ENCODE measurements at places on chromosomes 13 and 19.

DNA sequence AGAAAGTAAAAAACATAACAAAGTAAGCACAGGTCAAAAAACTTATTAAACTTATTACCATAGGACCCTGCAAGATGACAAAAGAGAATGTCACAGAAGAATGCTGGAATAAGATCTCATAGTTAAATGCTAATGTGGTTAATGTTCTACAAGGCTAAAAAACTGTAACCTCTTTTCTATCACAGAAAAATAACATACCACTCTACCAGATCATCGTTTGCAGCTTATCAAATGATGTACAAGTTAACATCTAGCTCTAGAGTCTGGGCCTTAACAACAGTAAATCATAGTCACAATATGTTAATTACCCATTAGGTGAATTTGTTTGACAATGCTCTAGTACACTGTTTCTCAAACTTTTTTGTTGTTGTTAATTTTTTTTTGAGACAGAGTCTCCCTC is 53.0 kb downstream of the NUFIP1 start:
- DNase-seq = no peak

DNA sequence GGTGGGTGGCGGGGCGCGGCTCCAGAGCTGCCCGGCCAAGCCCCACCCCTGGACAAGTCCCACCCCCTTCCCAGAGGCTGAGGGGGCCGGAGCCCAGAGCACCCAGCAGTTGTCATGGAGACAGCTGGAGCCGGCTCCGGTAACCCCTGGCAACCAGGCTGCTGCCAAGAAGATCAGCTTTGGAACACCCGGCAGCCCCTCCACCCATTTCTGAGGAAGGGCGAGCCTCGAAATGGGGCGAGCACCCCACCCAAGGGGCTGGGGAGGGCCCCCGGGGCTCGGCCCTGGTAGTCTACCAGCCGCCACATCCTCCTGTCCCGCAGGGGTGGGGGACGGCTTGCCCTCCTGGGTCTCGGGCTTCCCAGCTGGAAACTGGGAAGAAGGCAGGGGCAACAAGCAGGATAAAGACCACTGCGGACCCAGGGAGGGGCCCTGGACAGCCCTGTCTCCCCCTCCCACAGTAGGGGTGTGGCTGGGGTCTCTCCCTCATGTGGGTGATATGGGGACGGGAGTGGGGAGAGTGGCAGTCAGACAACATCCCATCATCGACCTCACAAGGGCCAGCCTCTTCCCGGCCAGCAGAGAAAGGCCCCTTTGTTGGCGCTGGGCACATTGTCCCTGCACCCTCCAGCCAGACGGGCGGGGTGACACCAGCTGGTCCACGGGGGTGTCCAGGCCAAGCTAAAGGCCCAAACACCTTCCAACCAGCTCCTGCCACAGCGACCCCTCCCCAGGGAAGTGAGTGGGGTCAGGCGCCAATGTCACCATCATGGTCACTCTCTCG is 1.5 kb downstream of the CERS1 start:
- DNase-seq = no peak

DNA sequence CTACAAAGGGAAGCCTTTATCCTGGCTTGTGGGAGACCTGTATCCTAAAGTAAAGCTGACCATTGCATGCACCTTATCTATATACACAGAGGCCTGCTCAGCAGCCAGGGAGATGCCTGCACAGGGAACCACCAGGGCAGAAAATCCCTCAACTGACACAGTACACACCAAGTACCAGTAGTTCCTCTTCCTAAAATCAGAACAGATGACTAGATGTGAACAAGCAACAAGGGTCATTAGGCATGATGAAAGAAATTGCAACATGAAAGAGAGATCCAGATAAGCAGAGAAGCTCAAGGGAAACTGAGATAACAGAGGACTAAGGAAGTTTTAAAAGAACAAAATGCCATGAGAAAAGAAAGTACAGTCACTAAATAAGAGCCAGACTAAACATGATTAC is 39.7 kb upstream of the SLC7A9 start:
- DNase-seq = no peak

DNA sequence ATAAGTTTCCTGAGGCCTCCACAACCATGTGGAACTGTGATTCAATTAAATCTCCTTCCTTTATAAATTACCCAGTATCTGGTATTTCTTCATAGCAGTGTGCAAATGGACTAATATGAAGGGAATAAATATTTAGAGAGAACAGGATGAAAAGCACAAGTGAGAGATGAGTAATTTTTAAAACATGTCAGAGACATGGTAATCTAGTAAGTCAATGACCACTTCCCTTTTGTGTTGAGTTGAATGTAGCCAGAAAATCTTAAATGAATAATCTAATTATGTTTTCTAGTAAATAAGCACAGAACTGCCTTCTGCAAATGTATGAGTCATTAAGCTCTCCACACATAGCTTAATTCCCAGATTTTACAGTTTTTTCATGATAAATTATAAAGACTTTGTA is 524.1 kb upstream of the SLITRK5 start:
- no peak for DNase-seq

- DNase-seq = no peak
Observed at GRCh38 chr19:56098731-56099568, 22.1 kb downstream of the ZNF787 start.

GRCh38 chr13:51797664-51798488 is 6.1 kb downstream of the DHRS12 start:
- DNase-seq = peak; percentile 61

DNA sequence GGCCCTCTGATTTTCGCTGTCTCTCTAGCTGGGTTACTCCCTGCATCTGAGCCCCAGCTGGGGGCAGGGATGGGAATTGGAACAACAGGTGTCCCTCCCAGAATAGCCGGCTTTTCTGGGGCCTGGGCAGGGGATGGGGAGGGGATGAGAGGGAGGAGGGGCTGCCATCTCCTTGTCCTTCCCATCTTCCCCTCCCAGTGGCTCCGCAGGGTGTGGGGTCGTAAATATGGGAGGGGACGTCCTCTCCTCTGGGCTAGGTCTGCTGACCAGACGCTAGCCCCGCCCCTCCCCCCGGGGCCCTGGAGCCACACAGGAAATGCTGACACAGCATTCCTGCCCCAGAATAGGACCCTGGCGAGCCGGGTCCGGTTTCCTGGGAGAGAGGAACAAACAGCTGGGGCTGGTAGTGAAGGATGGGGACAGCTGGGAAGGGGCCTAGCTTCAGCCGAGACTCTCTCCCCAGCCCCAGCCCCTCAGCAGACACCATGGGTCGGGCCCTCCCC is 1.1 kb downstream of the RYR1 start:
- DNase-seq = no peak

DNA sequence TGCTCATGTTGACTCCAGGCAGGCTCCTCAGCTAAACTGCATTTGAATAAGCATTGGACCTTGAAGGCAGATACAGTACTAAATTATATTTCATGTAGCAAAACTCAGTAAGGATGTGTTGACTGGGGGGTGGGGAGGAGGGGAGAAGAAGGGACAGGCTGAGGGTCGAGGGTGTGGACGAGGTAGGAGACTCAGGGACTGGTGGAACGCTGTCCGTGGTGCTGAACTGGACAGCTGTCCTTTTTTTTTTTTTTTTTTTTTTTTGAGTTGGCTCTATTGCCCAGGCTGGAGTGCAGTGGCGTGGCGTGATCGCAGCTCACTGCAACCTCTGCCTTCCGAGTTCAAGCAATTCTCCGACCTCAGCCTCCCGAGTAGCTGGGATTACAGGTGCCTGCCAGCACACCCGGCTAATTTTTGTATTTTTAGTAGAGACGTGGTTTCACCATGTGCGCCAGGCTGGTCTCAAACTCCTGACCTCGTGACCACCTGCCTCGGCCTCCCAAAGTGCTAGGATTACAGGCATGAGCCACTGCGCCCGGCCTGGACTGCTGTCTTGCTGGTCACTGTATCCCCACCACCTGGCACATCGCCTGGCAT is 33.2 kb upstream of the CASP14 start:
- no peak for DNase-seq

- DNase-seq = no peak
Observed at GRCh38 chr13:101691341-101691860, 238.9 kb downstream of the ITGBL1 start.

- no peak for DNase-seq
Observed at GRCh38 chr13:67135356-67135755, 94.8 kb downstream of the PCDH9 start.

- no peak for DNase-seq
Observed at GRCh38 chr13:50361282-50361681, 346.0 kb downstream of the KCNRG start.

- no peak for DNase-seq
Observed at GRCh38 chr13:93480553-93481106, 254.0 kb downstream of the GPC6 start.

GRCh38 chr19:30665449-30665848 is 293.3 kb downstream of the ZNF536 start:
- DNase-seq = no peak
